Activated naive CD8-positive, alpha-beta T cell treated with anti-CD3 and anti-CD28 coated beads, Interleukin-2, amount 10 ng/mL, durations not matched to agents 7 days and 5 days (primary cell): ENCODE measurements at places on chromosomes 7 and 10.

GRCh38 chr10:74814797-74815196 is 11.6 kb upstream of the KAT6B start:
- DNase-seq: no peak

GRCh38 chr10:109174526-109174925 is 748.8 kb downstream of the XPNPEP1 start:
- no peak for DNase-seq

DNA sequence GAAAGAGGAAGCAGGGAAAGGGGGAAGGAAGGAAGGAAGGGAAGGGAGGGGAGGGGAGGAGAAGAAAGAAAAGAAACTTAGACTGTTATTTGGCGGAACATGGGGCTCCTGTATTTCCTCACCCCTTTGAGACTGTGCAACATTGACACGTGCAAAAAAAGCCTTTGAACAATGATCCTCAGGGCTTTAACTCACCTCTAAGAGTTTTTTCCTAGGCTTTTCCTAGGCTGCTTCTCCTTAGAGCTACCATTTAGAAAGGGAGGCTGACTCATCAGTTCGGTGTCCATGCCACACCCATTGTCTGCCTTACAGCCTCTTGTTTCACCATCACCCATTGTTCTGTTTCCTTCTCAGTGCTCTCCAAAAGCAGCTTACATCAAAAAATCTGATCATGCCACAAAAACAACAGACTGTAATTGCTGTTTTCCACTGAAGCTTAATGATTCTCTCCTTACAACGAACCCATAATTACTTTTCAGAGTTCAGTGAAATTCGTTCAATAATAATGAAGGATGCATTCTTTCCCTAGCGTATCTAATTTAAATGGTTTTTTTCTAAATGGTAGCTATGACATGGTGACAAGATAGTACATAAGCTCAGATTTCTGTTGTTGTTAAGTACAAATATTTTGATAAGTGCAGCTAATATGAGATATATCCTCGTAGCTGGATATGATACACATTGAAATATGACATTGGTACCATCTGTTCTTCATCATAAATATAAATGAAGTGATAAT is 90.8 kb downstream of the PRLHR start:
- DNase-seq: no peak

- no peak for DNase-seq
These were observed 226.3 kb upstream of the KLF6 start for GRCh38 chr10:4011136-4011812.

DNA sequence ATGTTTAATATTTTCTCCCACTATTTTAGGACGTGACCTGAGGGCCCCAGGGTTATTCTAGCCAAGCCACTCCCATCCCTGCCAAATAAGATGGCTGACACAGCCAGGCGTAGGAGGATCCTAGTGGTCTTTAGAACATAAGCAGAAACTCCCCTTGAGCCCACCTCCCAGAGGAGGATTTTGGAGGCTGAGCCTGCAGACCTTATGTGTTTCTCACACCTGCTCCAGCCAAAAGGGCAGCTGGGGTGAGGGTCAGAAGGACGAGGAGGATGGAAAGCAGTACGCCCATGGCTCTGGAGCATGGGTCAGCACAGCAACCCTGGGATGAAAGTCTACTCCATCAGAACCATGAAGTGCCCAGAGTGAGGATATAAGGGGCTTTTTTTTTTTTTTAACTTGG is 39.9 kb downstream of the PDLIM1 start:
- DNase-seq: no peak

- DNase-seq: no peak
These were observed 20.4 kb downstream of the ERCC6 start for GRCh38 chr10:49518566-49518965.

GRCh38 chr7:134920026-134920753 is 66.1 kb upstream of the AGBL3 start:
- DNase-seq: no peak

DNA sequence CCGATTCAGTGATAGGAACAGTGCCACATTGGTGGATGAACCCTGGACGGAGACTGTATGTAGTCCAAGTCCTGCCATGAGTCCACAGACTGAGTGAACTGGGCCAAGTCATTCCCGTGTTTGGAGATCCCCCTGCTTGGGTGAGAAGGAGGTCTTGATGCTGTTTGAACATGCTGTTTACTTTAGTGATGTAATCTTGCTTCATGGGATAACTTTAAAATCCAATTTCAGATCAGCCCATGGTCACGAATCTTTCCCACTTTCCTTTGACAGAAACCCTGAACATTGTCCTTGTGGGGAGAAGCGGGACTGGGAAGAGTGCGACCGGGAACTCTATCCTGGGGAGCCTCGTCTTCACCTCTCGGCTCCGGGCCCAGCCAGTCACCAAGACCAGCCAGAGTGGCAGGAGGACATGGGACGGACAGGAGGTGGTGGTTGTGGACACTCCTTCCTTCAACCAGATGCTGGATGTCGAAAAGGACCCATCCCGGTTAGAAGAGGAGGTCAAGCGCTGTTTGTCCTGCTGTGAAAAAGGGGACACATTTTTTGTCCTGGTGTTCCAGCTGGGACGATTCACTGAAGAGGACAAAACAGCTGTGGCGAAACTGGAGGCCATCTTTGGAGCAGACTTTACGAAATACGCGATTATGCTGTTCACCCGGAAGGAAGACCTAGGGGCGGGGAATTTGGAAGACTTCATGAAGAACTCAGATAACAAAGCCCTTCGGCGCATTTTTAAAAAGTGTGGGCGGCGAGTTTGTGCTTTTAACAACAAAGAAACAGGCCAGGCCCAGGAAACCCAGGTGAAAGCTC is 26.6 kb downstream of the GIMAP8 start:
- no peak for DNase-seq

DNA sequence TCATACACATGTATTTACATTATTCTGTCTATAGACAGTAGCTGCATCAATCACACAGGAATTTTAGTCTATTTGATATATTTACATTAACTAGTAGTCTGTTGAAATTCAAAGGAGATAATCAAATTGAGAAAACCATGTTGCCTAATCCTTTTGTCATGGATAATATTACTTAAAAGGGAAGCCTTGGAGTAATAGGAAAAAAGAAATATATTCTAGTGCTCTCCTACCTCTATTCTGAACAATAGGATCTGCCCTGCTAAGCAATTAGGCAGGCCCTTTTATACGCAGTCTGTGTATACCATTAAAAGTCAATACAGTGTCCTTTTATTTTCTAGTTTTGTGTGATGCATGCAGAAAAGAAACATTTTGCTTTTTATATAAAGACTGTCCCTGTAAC is 24.5 kb downstream of the UMAD1 start:
- no peak for DNase-seq

- no peak for DNase-seq
These were observed 184.1 kb downstream of the CREB5 start for GRCh38 chr7:28596245-28596935.

- DNase-seq: no peak
These were observed 198.7 kb downstream of the DGKI start for GRCh38 chr7:137647905-137648565.

GRCh38 chr7:158150234-158150633 is 437.4 kb downstream of the PTPRN2 start:
- DNase-seq: no peak

DNA sequence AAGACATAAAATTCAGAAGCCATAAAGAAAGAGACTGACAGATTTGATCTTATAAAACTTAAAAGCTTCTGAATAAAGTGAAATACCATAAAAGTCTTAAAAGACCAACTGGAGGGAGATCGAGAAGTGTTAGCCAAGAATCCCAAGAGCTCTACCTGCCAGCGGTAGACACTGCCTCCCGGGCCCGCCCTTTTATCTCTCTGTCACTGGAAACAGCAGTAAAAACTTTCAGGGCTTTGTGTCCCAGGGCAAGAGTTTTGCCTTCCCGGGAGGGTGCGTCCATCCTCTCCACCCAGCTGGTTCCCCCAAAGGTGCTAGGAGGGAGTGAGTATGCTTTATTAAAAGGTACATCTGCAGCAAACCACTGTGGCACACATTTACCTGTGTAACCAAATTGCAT is 5.8 kb downstream of the PLA2G12B start:
- DNase-seq: no peak

GRCh38 chr7:65448816-65449504 is 75.3 kb downstream of the ZNF92 start:
- no peak for DNase-seq

- no peak for DNase-seq
These were observed 43.8 kb upstream of the FAM20C start for GRCh38 chr7:148543-148931.

GRCh38 chr7:137305901-137306621 is 37.5 kb downstream of the PTN start:
- DNase-seq: no peak

- no peak for DNase-seq
These were observed 7.8 kb downstream of the RNF216 start for GRCh38 chr7:5773661-5774086.

DNA sequence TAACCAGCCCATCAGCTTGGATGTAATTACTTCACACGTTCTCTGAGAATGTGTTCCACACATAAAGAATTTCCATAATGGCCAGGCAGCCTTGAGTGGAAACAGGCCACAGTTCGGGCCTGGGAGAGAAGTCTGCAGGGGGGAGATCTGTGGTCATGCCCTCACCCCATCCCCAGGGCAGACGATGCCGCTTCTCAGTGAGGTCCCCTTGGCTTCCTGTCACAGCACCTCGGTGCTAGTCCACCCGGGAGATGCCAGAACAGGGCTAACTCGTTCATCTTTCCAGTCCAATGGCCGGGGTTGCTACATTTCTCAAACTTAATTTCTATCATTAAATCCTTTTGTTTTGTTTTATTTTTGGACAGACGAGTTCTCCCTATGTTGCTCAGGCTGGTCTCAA is 624.1 kb downstream of the PTPRN2 start:
- no peak for DNase-seq

DNA sequence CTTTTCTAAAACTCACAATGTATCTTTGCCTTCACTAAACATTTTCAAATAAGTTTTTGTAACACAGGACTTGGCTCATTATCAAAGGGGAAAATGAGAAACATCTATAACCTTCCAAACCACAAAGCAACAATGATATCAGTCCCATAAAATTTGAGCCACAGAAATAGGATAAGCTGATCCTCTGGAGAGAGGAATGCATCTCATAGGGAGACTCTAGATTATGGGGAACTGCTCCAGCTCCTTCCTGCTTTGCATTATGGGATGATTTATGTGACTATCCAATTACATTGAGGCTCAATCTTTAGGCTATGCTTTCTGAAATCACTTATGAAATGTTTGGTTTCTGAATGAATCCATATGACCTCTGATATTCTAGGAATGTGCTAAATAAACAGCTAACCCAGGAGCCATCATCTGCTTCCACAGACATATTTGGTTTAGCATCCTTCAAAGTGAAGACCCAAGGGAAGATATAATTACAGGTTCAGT is 70.4 kb downstream of the CUBN start:
- DNase-seq: no peak

DNA sequence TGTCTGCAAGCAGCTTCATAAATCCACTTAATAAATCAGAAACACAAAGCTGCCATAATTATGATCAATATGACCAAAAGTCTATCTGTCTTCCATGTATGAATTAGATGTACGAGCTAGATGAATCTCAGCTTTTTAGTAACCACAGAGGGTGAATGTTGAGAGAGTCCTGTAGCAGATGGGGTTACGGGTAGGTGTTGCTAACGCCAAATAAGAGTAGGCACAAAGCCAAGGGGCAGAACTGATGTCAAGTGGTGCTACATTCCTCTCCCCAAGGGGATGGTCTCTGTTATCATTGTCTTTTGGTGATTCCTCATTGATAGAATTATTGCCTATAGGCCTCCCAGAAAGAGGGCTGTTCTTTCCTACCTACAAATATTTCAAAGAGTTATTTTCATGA is 257.8 kb downstream of the PCLO start:
- DNase-seq: no peak

DNA sequence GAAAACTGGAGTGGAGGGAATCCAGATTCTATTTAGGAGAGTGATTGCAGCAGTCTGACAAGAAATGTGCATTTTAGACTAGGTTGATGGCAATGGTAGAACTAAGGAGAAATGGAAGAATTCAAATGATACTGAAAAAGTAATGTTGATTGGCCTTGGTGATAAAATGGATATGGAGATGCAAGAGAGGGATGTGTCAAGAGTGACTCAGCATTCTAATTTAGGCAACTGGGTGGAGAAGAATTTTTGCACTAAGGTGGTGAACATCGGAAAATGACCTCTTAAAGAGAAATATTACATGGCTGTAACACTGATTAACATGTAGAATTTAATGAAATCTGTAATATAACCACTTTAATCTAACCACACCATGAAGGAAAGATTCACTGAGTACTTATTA is 806.5 kb downstream of the PHTF2 start:
- no peak for DNase-seq

GRCh38 chr7:98551611-98552273 is 65.3 kb upstream of the NPTX2 start:
- DNase-seq: no peak
